ENCODE measurements at places on chromosomes 7 and 10.

DNA sequence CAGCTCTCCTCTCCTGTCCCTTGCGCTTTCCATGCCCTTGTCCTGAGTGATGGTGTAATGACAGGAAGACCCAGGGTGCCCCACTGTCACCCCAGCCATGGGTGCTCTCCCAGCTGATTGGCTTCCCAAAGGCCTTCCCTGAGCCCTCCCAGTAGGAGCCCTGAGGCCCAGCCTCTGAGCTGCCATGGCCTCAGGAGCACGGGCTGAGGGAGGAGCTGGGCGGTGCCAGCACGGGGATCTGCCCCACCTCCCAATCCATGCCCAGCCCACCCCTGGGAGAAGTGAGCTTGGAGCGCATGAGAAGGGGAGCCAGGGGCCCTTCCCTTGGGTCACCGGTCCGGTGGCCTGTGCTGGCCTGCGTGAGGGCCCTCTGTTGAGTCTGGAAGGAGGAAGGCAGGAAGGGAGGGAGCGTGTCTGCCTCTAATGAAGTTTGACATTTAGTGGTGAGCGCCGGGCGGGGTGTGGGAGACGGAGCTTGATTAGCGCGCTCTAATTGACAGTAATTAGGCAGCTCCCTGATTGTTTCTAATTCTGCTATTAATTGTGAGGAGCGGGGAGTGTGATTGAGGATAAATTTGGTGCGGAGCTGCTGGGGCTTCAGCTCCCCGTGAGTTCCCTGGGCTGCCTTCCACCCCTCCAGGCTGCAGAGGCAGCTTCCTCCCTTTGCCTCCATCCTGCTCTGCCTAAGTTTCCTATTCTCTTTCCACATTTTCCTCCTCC, 28.3 kb downstream of the GBX1 start:
- no peak for DNase-seq
- H3K4me1 ChIP-seq = no peaks in the 10 kb centered on the region
- no peak overlapping the region for H3K4me3 ChIP-seq
- no peaks in the 10 kb centered on the region for H3K27me3 ChIP-seq
- H3K27ac ChIP-seq = no peak overlapping the region

DNA sequence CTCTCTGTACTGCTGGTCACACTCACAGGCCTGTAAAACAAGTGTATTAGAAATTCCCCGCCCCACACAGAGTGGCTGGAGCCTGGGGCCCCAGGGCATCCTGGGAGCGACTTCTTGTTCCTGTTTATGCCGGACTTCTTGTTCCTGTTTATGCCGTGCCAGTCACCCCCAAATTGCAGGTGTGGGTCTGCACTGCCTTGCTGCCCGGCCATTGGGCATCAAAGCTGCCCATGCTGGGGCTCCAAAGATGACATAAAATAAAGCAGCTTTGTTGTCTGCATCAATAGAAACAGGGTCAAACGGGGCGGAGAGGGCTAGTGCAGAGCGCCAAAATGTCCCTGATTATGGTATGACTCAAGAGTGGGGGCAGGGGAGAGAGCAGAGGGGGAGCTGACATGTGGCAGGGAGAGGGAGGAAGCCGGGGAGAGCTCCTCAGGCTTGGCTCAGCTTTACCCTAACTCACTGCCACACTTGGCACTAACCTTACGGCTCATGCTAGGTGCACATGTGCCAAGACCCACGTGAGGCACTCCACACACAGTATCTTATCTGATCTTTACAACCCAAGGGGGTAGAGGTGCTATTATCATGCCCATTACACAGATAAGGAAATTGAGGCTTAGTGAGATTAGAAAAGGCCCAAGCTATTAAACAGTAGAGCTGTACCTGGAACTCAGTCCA, 98.4 kb downstream of the PIP4K2A start:
- peak overlapping the region; percentile 62 for H3K4me3 ChIP-seq
- no peaks in the 10 kb centered on the region for H3K36me3 ChIP-seq
- H3K27ac ChIP-seq = peak overlapping the region; percentile 92
- H3K4me1 ChIP-seq = peaks cover 94% of the 10 kb centered on the region
- peak; percentile 37 for DNase-seq

DNA sequence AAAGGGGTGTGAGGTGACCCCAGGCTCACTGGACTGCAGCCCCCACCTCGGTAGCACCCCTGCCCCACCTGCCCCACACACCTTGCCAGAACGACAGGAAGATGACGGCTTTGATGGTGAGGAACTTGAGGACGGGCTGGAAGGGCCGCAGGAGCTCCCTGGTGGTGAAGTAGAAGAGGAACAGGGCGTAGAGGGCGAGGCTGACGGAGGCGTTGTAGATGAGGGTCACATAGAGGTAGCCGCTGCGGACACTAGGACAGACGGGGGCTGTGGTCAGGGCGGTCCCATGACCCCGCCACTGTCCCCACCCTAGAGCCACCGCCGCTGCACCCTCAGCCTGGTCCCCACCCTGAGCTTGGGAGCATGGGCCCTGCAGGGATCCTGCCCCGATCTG, 7.6 kb downstream of the TMEM184A start:
- DNase-seq = no peak
- no peak overlapping the region for H3K27ac ChIP-seq
- no peaks in the 10 kb centered on the region for H3K27me3 ChIP-seq
- no peak overlapping the region for H3K4me3 ChIP-seq
- no peaks in the 10 kb centered on the region for H3K4me1 ChIP-seq

DNA sequence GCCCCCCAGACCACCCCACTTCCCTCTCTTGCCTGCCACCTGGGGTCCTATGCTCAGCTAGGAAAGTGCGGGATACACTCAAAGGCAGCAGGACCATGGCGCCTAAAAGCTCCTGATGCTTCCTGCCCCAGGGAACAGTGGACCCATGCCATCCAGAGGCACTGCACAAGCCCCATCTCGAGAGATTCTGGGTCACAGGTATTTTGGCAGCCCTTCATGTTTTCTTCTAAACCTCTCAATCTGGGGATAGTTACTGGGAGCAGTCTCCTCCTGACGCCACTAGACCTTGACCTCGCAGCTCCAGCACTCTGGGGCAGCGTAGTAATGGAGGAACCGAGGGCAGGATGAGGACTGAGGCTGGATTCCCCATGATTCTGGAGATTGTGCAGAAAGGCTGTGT, 107.1 kb downstream of the GRK5 start:
- peaks cover 79% of the 10 kb centered on the region for H3K4me1 ChIP-seq
- H3K27ac ChIP-seq = no peak overlapping the region
- no peak for DNase-seq
- peaks cover 6% of the 10 kb centered on the region for H3K36me3 ChIP-seq
- H3K27me3 ChIP-seq = peaks cover 18% of the 10 kb centered on the region
- peak overlapping the region; percentile 65 for H3K4me3 ChIP-seq

- peaks cover 3% of the 10 kb centered on the region for H3K36me3 ChIP-seq
- no peaks in the 10 kb centered on the region for H3K27me3 ChIP-seq
These were observed 43.5 kb downstream of the PRTFDC1 start for GRCh38 chr10:24908793-24909423.
